Activated naive CD4-positive, alpha-beta T cell treated with anti-CD3 and anti-CD28 coated beads for 36 hours (primary cell): ENCODE measurements at places on chromosomes 1 and 21.
A peak's percentile ranks its signal among the peaks of the same experiment; 100 is the strongest.

DNA sequence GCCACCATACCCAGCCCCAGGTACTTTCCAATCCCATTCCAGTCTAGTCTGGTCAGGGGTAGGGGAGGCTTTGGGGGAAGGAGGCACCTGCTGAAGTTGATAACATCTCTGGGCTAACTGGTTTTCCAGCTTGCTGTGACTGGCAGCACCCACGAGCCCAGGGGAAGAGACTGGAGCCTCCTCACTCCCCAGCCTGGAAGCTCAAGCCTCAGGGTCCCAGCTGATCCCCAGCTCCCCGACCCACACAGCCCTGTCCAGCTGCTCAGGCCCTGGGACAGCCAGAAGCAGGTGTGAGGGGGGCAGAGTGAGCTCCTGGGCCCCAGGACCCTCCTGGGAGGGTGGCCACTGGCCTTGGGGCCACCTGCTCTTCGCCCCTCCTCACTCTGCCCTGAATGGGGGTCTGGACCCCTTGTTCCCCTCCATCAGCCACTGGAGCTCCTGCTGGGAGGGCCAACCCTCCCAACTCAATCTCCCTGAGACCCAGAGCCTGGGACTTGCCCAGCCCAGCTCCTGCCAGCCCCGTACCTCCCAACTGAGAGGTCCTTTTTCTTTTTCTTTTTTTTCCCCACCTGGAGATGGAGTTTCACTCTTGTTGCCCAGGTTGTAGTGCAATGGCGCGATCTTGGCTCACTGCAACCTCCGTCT is 23.5 kb upstream of the RNU1-4 start:
- DNase-seq = no peak

DNA sequence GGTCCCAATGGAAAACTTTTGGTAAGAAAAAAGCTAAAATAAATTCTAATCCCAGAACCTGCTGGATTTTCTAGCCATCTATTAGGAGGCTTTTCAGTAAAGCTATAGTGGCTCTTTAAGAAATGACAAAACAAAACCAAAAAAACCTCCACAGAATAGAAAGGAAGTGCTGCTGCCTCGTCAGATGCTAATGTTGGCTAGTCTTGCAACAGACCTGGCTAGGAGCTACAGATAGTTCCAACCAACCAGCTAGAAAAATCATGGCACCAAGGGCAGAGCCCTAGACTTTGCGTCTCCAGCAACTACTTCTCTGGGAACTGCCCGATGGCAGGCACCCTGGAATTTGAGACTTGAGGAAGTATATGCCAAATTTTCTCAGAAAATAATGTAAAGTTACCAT is 7.6 kb downstream of the CD101 start:
- peak; percentile 48 for DNase-seq

DNA sequence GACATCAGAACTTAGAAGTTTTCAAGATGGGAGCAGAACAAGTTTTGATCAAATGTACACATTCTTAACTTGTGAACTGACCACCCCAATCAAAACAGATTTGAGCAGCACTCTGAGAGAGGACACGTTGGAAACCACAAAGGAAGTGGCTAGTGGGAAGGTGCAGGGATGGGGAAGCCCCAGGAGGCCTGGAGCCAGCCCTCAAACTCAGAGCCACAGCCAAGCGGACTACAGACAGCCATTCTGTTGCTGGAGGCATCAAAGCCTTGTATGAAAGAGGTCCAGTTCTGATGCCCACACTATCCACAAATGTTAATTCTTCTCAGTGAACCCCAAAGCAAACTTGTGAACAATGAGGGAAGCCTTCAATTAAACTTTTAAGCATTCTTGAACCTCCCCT is 143.6 kb upstream of the RAB4A start:
- peak; percentile 50 for DNase-seq

DNA sequence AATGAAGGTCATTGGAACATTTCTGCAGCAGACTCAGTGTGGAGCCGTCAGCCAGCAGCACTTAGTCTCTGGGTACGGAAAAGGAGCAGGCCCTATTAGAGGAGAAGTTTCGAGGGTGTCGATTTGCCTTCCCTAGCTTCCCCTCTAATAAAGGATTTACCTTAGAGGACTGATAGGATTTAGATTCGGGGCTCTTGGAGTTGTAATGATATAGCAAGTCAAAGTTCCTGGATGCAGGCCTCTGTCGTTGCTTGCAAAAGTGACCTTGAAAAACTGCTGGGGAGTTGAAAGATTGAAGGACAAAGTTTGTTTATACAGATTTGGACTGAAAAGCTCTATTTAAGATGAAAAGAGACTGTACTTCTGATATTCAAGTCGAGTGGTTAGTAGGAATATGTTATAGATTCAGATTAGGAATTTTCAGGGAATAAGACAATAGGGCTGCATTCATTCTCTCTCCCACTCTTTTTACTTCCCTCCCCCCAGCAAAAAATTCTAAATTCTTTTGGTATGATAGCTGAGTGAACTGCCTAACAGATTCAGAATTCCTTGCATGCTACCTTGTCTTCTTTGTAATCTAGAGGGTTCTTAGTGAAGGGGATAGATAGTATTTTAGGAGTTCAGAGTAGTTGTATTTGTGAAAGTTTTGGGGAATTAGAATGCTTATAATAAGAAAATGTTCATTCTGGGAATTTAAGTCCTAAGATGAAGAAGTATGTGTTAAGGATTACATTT is 19.2 kb downstream of the NFYC start:
- DNase-seq = no peak

DNA sequence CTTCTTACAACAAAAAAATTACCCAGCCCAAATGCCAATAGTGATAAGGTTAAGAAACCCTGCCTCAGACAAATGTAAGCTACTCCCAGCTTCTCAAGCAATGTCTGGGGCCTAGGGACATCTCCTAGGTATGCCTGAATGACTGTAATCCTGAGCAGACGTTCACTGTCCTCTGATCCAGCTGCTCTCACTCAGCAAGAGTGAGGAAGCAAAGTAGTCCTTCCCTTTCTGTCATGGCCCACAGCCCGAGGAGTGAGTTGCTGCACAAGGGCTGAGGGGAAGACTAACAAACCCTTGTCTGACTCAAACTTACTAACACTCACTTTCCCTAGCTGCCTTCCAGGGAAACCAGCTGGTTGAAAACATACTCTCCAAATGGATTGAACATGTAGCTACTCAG is 124.9 kb upstream of the TNFSF4 start:
- DNase-seq = no peak

GRCh38 chr1:231918239-231919015 is 291.8 kb downstream of the DISC1 start:
- DNase-seq = peak; percentile 53

DNA sequence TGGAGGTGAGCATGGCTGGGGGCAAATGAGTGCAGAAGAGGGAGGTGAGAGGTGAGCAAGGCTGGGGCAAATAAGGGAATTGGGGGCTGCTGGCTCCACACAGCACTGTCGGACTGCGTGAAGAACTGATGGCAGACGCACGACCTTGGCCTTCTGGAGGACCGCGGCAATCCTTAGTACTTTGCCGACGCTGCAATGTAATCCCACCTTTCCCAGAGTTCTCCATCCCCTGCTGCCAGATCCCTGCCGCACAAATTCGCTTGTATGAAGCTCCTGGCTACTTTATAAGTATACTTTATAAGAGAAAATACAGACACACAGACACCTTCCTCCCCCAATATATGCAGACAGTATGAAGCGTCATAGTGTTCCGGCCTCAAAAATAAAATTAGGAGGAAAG is 472.4 kb downstream of the SMYD3 start:
- DNase-seq = no peak

DNA sequence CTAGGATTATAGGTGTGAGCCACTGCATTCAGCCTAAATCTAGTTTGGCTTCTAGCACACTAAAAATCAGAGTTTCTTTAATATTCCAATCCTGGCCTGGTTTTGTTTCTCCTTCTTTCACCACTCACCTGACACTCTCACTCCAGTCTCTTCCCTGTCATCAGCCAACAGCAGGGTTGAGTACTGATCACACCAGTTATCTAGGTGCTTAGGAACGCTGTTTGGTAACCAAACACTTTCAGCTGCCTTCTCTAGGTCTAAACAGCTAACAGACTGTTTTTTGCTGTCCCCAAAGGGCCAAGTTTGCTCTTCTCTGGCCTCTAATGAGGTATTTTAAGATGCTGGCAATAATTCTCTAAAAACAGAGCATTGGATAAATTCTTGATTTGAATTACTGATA is 17.7 kb upstream of the FRRS1 start:
- no peak for DNase-seq

DNA sequence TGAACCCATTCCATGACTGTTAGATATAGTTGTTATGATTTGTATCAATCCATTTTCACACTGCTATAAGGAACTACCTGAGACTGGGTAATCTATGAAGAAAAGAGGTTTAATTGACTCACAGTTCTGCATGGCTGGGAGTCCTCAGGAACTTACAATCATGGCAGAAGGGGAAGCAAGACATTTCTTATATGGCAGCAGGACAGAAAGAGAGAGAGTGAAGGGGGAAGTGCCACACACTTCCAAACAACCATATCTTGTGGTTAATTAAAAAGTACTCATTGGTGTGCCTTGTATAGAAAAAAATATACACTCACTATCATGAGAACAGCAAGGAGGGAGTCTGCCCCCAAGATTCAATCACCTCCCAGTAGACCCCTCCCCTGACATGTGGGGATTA is 137.6 kb upstream of the NBPF11 start:
- DNase-seq = no peak

GRCh38 chr1:106675558-106675957 is 380.9 kb upstream of the PRMT6 start:
- DNase-seq = no peak

GRCh38 chr1:217717959-217718358 is 86.8 kb downstream of the SPATA17 start:
- DNase-seq = no peak

- DNase-seq = no peak
These were observed 1531.1 kb downstream of the MRPL39 start for GRCh38 chr21:24076179-24076578.

DNA sequence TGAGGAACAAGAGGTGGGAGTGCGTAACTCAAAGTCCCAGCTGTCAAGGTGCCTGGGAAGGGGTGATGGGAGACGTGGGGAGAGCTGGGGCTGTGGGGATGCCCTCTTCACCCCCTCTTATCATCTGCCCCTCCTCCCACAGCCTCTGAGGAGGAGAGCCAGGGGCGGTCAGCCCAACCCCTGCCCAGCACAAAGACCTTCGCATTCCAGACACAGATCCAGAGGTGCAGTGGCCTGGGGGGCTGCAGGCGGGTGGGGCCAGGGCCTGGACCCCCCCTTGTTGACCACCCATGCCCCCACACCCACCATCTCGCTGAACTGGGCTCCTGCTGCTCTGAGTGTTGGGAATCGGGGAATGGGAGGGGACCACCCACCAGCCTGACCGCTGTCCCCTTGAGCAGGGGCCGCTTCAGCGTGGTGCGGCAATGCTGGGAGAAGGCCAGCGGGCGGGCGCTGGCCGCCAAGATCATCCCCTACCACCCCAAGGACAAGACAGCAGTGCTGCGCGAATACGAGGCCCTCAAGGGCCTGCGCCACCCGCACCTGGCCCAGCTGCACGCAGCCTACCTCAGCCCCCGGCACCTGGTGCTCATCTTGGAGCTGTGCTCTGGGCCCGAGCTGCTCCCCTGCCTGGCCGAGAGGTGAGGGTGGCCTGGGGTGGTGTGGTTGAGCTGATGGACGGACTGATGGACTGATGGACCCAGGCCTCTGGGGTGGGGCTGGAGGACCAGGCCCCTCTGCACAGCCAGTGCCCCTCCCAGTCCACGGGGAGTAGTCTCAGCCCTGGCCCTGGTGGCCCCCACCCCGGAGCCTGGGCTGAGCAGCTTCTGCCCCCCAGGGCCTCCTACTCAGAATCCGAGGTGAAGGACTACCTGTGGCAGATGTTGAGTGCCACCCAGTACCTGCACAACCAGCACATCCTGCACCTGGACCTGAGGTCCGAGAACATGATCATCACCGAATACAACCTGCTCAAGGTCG is 29.7 kb downstream of the TRIM11 start:
- no peak for DNase-seq

DNA sequence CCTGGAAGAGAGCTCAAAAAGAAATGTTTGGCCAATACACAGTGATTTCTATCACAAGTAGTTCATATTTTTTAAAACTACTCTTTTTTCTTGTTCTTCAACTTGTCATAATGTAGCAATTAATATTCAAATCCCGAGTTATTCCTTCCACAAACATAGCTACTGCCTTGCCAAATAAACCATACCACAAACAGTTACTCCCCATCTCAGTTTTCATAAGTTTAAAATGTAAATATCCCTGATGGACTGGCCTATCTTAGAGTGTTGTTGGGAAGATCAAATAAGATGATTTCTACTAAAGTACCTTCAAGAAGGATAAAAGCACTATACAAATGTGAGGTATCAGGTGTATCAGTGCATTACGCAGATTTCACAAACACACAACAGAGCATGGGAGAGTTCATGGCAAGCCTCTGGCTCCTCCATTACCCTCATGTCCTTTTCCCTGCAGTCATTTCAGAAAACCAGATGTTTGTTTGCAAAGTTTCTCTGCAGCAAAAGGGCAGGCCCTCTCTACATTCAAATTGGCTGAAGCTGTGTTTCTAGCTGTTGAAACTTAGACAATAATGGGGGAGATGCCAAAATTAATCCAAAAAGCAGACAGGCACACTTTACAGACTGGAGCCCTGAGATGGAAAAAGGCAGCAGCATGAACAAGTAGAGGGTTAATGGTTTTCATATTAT is 16.1 kb downstream of the WLS start:
- no peak for DNase-seq

- DNase-seq = no peak
These were observed 18.8 kb upstream of the ZNF281 start for GRCh38 chr1:200428482-200429205.

- no peak for DNase-seq
These were observed 57.7 kb downstream of the NMNAT2 start for GRCh38 chr1:183360473-183360872.

- peak; percentile 43 for DNase-seq
These were observed 150.6 kb downstream of the RWDD3 start for GRCh38 chr1:95384567-95384966.

DNA sequence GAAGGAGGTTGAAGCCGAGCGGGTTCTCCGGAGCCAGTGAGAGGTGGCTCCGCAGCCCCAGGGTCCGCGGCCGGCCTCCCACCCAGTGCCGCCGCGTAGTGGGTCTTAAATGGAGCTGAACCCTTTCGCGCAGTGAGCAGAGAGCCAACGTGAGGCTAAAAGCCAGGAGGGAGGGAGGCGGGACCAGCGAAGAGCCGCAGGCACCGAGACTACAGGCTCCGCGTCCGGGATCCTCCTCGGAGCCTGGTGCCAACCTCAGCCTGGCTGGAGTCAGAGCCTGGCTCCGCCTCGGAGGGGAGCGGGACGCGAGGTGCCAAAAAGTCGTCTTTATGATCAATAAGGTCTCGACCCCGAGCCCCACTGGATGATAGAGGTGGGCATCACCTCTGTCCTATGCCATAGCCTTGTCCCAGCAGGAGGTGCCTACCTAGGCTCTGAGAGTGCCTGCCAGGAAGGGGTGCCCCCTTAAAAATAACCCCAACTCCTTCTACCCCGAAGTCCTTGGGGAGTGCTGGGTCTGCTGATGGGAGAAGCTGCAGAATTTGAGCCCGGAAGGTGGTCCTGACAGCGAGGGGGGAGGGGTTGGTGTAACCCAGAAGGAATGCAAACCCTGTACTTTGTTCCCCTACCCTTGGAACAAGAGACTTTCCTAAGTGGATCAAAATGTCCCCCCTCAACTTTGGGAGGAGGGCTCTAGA is 1.6 kb downstream of the IGSF21 start:
- no peak for DNase-seq

- DNase-seq = no peak
These were observed 66.7 kb downstream of the TEX35 start for GRCh38 chr1:178579562-178579961.

- DNase-seq = no peak
These were observed 2.0 kb downstream of the NPL start for GRCh38 chr1:182791281-182792179.
